Fibroblast of villous mesenchyme (primary cell): ENCODE measurements at places on chromosomes 12 and 14. TPM values are rescaled to one million over a fixed set of nuclear protein-coding genes. Genes with fewer than 3 reads are reported as not detected.

Gene SSPN
- total RNA-seq: 11.6 and 22.0 TPM in 2 replicates

Gene DHRS2
- 0.32 and 0.43 TPM in 2 replicates for total RNA-seq

Gene TXNDC16
- total RNA-seq: 3.0 and 3.9 TPM in 2 replicates

Gene CDKN1B
- total RNA-seq: 53.1 and 56.6 TPM in 2 replicates

Gene BIN2
- not detected in 2 replicates for total RNA-seq

Gene EIF2S3B
- 3.5 and 9.5 TPM in 2 replicates for total RNA-seq

Gene E2F7
- 10.4 and 17.4 TPM in 2 replicates for total RNA-seq

Gene CLEC4D
- total RNA-seq: not detected in 2 replicates

Gene NUAK1
- total RNA-seq: 82.8 and 84.6 TPM in 2 replicates

Gene PROX2
- total RNA-seq: under 0.01 TPM in 1 of 2 replicates, not detected in the other

Gene TMED8
- 9.3 and 12.5 TPM in 2 replicates for total RNA-seq

Gene COCH
- under 0.01 and 9.0 TPM in 2 replicates for total RNA-seq

- DNase-seq: no peak
Measured at GRCh38 chr12:92928421-92928961, 604 bp downstream of the EEA1 start.

GRCh38 chr14:32319368-32320049 is 9.6 kb upstream of the AKAP6 start:
- no peak for DNase-seq

DNA sequence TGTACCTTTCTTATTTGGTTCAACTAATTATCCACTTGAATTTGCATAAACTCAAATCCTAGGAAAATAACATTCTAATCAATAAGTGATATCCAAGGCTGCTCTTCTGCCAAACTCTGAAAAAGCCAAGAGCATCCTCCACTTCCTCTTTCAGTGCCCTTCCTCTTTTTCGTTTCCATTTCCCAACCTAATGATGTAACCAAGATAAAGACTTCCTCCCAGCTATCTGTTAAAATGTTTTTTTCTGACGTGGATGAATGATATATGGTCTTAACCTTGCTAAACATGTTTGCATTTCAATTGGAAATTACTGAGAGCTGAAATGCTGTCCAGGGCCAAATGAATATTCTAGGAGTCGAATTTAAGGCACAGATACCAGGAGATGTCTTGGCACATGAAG is 459.5 kb upstream of the PDE3A start:
- DNase-seq: no peak

DNA sequence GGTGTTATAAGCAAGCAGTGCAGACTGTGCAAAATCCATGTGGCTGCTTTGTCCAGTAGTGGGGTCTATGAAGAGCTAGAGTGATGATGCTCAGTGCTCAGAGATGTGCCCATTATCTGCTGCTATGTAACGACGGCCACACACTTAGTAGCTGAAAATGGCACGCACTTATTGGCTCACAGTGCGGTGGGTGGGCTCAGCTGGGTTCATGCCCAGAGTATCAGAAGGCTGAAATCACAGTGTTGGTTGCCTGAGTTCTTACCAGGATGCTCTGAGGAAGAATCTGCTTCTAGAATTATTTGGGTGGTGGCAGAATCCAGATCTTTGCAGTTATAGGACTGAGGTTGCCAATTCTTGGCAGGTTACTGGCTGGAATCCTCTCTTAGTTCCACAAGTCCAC is 124.7 kb downstream of the SLC15A4 start:
- no peak for DNase-seq

DNA sequence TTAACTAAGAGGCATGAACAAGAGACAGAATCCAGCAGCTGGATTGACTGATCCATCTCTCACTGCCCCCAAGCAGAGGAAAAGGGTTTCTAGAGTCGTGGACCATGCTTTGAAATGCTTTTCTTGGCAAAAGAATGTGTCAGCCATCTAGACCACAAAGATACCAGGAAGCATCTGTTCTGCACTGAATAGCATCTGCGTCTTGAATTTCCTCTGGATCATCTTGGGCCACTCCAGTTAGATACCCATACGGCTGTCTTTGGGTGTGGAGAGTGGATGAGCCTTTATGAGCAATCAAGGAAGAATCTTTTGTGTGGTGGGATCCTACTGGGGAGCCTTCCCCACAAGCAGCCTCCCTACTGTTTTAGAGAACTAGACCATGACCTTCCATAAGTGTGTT is 16.0 kb upstream of the RFX4 start:
- DNase-seq: no peak

- no peak for DNase-seq
Measured at GRCh38 chr14:70685474-70686197, 43.9 kb downstream of the TTC9 start.

GRCh38 chr12:13959131-13959723 is 22.2 kb downstream of the GRIN2B start:
- no peak for DNase-seq

DNA sequence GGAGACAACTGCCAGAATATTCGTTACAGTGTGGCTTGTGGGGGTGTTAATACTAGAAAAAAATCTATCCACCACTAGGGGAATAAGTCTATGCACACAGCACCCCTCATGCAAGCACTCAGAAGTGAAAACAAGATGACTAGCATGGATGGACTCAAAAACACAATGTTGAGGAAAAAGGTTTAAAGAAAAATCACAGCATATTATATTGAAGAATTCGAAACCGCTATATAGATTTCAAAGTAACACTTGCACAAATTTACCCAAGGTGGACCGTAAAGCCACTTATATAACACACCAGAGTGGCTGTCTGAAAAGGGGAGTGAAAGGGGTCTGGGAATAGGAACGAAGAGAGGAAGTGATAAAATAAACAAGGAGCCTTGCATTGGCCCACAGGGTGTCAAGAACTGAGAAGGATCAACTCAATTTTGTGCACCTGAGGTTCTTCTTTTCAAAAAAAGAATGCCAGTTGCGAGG is 544 bp downstream of the ABCD4 start:
- peak; percentile 54 for DNase-seq

DNA sequence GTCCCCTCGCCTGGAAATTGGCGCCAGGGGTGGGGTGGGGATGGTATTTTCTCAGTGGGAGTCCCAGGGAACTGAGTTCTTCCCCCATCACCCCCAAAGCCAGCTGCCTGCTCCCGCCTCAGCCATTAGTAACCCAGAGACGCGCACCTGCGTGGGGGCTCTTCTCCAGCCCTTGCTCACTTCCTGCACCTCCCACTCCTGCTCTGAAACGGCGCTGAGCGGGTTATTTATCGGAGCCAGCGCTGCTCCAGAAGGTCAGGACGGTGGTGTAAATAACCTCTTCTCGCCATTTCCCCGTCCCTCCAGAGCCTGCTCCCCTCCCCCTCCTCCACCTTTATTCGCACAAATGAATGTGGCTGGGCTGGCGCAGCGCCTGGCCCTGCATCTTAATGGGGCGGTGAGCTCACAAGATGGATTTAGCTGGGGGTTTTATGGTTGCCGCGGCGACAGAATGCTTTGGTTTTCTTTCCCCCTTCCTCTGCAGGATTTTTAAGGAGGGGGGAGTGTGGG is 12.2 kb downstream of the GPR84 start:
- peak; percentile 68 for DNase-seq

DNA sequence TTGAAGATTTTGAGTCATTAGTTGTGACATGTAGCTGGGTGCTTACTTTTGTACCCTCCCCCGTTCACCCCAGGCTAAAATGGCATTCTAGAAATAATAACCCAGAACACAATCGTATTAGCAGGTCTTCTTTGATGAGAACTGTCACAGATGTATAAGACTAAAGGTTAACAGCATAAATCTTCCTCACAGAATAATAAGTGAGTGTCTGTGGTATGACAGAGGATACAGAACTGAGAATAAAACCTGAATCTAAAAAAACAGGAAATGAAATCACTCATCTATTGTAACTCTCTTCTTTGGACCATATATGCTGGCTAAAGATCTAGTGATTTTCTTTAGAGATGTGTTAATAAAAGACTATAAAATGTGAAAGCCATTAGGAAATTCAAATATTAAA is 746.6 kb downstream of the LRFN5 start:
- DNase-seq: no peak

GRCh38 chr14:91061056-91061887 is 831 bp upstream of the RPS6KA5 start:
- DNase-seq: no peak

- DNase-seq: no peak
Measured at GRCh38 chr12:119259484-119259883, 75.0 kb upstream of the CCDC60 start.

GRCh38 chr12:46486588-46486987 is 114.0 kb upstream of the SLC38A2 start:
- no peak for DNase-seq

- DNase-seq: no peak
Measured at GRCh38 chr12:50380761-50381325, 15.6 kb downstream of the FAM186A start.

DNA sequence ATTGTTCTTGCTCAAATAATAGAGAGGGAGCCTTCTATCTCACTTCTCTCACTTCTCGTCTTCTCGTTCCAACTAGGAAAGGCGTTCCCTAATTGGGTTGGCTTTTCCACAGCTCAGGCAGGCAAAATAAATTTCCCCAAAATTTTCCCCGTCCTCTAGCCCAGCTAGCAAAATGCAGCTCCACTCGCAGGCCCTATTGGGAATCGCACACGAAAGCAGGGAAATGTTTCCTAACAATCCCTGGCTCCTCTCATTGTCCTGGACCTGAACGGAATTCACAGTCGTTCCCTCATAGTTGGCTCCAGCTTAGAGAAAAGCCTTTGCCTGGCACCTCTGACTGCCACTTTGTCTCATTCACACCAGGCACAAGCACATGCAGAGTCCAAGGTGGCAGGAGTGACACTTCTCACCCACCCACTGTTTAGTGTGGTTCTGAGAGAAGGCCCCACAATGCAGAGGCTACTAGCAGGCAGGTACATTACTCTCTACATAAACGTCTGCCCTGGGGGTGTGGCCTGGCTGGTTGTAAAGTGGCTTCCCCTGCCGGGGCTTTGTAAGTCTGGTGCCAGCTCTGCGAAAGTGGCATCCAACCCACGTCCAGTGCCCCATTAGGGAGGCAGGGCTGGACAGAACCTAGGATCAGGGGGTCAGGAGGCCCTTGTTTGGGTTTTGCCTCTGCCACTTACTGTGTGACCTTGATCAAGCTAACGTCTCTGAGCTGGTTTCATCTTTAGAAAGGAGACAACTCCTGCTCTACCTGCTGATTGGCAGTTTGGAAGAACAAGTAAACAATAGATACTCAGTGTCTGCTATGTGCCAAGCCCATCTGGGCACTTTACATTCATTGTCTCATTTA is 4.2 kb downstream of the SERPINA10 start:
- no peak for DNase-seq

- no peak for DNase-seq
Measured at GRCh38 chr12:86663173-86663572, 407.0 kb upstream of the MGAT4C start.

DNA sequence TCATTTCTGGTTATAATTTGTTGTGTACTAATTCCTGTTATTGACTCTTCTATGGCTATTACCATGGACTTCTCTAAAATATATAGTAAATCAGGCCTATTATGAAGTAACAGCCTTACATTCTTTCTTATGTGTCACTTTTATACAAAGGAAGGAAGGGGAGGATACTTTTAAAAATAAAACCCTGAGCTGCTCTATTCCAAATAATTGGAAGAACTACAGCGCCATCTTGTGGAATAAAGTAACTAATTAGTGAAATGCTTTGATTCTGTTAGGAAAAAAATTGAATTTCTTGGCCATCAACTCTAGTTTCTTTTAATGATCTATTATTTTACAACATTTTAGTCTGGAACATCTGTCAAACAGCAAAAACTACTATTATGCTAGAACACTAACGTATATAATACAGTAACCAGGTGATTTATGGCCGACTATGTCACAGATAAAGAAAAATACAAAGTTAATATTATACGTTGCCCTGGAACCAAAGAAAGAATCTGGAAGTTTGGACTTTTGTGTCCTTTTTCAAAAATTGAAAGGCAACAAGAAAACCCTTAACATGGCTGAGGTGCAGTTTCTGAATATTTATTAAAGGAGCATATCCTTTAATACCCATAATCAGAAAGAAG is 55.0 kb upstream of the NELL2 start:
- DNase-seq: peak; percentile 63

GRCh38 chr12:116495260-116495659 is 63.9 kb upstream of the MAP1LC3B2 start:
- peak; percentile 5 for DNase-seq

GRCh38 chr12:91094032-91094662 is 17.1 kb downstream of the LUM start:
- peak; percentile 47 for DNase-seq
